C1 segment of cervical spinal cord (tissue), 14 donors: ENCODE measurements at places on chromosomes 6 and 20.

- no peak for DNase-seq
Measured at GRCh38 chr20:14829906-14830305, 492.5 kb upstream of the FLRT3 start.

- no peak for DNase-seq
Measured at GRCh38 chr6:156421933-156422332, 355.2 kb upstream of the ARID1B start.

GRCh38 chr6:34059136-34059731 lies 86.7 kb downstream of the GRM4 start:
- no peak for DNase-seq

GRCh38 chr6:10584607-10585006 lies 63.5 kb downstream of the GCNT2 start:
- no peak for DNase-seq

DNA sequence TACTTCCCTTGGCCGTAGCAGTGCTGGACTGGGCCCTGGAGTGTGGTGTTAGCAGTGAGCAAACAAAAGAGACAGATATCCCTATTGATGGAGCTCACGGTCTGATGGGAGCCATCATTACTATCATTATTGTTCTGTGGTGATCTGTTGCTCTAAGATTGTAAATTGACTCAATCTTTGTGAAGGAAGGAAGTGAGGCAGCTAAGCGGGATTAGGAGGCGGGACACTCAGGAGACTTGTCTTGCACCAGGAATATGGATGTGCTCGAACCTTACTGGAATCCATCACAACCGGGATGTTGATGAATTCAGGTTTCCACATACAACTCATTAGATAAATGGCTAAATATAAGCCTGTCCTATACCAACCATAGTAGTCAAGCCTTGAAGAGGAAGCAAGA lies 25.5 kb upstream of the FAM50B start:
- DNase-seq = no peak

DNA sequence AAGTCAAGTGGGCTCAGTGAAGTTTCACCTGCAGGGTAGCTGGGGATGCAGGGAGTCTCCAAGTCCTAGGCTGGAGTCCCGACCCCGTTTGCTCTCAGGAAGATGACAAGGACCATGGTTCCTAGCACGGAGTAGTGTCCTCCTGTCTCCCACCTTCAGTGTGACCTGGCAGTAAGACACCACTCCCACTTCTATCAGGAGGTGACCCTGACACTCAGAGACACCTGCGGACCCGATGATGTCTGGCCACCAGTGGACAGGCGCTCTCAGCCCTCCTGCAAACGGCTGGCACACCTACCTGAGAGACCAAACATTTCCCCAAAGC lies 1.1 kb downstream of the SOD2 start:
- peak; percentile 13 for DNase-seq

- DNase-seq = no peak
Measured at GRCh38 chr6:91328241-91328640, 741.4 kb upstream of the MAP3K7 start.

- DNase-seq = no peak
Measured at GRCh38 chr6:34511915-34512737, 44.0 kb downstream of the SPDEF start.

DNA sequence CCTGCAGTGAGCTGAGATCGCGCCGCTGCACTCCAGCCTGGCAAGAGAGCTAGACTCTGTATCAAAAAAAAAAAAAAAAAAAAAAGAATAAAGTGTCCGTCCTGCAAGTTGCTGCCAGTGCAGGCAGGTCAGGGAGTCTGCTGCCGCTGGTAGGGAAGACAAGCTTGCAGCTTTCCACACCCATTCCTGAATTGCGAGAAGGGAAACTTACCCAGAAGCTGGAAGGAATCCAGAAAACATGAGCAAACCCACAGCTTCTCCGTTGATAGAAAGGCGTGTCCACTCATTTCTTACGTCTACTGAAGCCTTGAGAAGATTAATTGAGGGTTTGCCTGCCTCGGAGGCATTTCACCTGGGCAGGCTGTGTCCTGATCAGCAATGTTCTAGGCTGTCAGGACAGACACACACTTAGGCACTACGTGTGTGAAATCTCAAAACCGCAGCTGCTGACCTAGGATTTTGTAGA lies 61.6 kb upstream of the DSP start:
- DNase-seq = no peak

DNA sequence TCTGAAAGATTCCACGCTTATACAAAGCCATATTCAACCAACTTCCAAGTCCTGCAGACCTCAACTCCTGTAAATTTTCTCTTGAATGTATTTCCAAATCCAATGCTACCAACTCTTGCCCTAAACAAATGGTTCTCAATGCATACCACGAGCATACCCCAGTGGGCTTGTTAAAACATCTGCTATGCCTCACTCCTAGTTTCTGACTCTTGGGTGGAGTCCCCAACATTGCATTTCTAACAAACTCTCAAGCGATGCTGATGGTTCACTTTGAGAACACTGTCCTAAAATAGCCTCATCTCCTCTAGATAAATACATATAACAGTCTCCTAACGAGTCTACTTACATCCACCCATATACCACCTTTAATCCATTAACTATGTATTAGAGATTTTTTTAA lies 7.3 kb downstream of the HBS1L start:
- DNase-seq = no peak

- no peak for DNase-seq
Measured at GRCh38 chr20:38806855-38807655, 1.6 kb downstream of the PPP1R16B start.

GRCh38 chr20:3339571-3339970 lies 67.9 kb downstream of the DNAAF9 start:
- DNase-seq = no peak

DNA sequence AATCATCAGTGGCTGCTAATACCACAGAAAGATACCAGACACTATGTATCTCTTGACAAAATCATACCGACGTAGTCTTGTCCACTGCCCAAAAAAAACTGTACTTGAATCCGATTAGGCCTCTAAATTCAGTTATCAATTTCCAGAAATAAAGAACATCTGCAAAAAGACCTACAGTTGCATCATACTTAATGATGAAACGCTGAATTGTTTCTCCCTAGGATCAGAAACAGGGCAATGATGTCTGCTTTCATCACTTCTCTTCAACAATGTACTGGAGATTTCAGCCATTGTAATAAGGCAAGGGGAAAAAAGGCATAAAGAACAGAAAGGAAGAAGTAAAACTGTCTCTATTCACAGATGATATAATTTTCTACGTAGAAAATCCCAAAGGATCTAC lies 152.0 kb downstream of the TASP1 start:
- DNase-seq = no peak

DNA sequence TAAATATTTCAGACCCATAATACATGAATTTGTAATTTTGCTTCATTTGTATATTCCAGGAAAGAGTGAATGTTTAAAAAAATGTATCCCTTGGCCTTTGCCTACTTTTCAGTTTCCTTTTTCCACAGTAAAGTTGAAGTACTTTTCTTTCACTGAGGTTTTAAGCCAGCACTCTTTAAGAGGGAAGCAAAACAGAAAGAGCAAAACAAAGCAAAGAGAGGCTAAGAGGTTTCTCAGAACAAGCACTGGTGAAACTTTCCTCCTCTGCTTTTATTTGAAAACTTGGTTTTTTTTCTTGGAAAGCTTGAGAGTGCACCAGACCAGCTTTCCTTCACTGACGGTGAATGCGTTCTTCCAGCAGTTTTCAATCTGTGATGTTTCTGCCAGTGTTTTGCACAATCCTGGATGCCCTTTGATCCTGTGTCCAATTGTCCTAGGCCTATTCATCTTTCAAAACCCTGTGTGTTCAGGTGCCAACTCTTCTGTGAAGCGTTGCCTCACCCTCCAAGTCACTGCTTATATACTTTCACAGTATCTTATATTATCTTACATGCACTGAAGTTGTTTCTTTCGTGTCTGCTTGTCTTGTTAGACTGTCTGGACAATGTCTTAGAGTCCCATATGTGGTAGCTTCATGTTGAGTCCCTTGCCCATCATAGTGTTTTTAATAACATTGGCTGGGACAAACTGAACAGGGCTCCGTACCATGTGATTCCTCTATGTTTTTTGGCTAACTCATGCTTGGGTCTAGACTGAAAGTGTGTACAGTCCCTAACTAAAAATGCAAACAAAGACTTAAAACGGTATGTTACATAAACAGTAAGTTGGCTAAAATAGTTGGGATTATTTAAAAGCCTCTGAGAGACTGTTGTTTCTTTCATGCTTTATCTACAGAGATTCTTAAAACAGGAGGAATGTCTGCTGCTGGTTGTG lies 1.9 kb downstream of the RNF217 start:
- peak; percentile 13 for DNase-seq

- no peak for DNase-seq
Measured at GRCh38 chr6:136720045-136720770, 72.1 kb downstream of the MAP3K5 start.
